ENCODE measurements at places on chromosomes 11 and 22. TPM values are rescaled to one million over a fixed set of nuclear protein-coding genes. Genes with fewer than 3 reads are reported as not detected.

Gene SYT13
- polyA plus RNA-seq: 0.05 TPM

Gene SERPIND1
- polyA plus RNA-seq: 0.03 TPM

Gene KDM4D
- 0.91 TPM for polyA plus RNA-seq

Gene HTR3A
- polyA plus RNA-seq: not detected

Gene NXPE2
- 0.16 TPM for polyA plus RNA-seq

Gene WT1
- not detected for polyA plus RNA-seq

Gene ELMOD1
- polyA plus RNA-seq: 1.4 TPM

Gene TUG1
- 21.4 TPM for polyA plus RNA-seq

Gene IGLL5
- polyA plus RNA-seq: 0.06 TPM

Gene SLC17A6
- polyA plus RNA-seq: not detected

Gene MUC5B
- not detected for polyA plus RNA-seq

- no peak for DNase-seq
Observed at GRCh38 chr11:46485856-46486443, 94.4 kb upstream of the CHRM4 start.

GRCh38 chr11:69475866-69476471 is 5.5 kb upstream of the LINC01488 start:
- DNase-seq: peak; percentile 32

- DNase-seq: no peak
Observed at GRCh38 chr11:134670961-134671370, 258.9 kb upstream of the B3GAT1 start.

GRCh38 chr11:76208438-76209374 is 2.4 kb upstream of the WNT11 start:
- peak; percentile 88 for DNase-seq

DNA sequence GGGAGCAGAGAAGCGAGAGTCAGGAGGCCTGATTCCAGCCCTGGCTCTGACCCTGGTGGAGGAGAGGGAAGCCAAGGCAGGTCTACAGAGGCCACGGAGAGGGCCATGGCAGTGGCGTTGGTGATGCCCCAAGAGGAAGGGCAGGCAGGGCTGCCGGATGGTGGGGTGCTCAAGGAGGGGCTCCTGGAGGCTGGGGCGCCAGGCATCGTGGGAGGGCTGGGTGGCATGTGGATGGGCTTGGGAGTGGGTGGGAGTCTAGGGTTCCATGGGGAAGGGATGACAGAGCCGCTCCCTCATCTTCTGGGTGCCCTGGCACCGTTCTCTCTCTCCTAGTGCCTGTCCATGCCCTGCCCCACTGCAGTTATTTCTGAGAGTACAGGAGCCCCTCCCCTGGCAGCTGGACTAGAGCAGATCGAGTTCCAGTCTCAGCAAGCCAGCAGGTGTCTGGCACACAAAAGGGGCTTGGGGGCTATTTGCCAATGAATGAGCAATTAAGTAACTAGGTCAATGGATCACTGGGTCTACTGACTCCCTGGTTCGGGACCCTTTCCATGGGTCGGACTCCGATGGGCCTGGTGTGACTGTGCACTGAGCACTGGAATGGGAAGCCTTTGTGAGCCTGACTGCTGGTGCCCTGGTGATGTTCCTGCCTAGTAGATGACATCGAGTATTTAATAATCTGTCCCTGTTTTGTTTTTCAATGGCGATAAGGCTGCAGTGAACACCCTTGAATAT is 570.0 kb downstream of the TBC1D22A start:
- DNase-seq: no peak

DNA sequence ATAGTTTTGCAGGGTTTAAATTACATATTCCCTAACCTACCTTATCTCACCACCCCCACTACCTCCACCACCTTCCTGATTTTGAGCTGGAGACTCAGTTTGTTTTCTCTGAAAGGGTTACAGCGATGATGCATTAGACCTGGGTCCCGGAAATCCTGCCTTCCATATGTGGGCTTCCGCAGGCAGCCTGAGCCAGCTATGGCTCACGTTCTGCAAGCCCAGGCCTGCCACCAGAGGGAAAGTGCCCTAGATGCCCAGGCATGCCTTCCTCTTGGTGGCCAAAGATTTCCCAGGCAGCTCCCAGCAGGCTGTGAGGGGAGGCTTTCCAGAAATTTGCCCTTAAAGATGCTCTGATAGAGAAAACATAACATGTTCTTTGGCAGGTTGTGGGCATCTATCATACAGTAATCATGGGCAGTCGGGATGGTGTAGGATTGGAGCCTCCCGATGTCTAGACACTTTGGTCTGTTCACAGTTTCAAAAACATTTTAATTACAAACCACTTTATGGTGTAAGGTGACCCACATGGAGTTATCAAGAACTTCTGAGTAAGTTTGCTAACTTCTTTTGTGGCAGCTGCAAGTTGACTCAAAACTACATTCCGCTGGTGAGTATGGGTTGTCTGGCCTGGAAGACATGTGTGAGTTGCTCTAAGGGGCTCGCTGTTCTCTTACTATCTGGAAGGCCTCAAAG is 79.3 kb downstream of the MICAL2 start:
- DNase-seq: no peak

GRCh38 chr11:62010935-62011528 is 43.6 kb upstream of the FTH1 start:
- DNase-seq: no peak

DNA sequence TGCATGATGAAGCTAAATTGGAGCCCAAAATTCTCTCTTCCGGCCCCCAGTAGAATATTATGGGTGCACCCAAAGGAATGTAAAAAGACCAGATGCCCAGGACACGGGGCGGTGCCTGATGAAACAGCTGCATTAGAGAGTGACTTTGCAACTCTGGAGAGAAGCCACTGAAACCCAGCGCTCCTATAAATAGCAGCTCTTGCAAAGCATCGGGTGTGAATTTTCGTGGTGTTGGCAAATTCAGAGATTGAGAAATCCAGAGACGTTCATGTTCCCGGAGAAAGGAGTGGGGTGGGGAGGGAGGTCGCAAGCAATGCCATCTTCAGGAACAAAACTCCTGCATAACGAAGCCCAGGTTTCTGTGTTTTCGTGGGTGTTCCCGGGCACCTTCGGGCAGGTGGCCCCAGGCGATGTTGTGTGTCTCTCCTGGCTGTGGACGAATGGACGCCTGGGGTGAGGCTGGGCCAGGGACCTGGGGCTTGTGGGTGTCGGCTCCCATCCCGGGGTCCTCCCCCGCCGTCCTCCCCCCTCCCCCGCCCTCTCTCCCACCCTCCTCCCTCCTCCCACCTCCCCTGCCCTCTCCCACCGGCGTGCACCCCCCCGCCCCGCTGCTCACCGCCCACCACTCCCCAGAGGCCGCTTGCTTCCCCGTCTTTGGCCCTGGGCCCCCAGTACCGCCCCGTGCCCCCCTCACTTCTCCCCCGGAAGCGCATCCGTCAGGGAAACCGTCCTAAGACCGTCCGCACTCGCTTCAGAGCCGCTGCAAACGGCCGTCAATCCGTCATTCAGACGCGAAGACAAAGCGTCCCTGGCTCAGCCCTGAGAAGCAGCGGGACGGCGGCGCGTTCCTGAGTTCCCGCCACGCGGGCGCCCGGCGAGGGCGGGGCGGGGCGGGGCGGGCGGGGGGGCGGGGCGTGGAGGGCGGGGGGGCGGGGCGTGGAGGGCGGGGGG is 26.7 kb upstream of the TOLLIP start:
- DNase-seq: peak; percentile 92

GRCh38 chr11:121890946-121891515 is 225.0 kb downstream of the BLID start:
- DNase-seq: no peak

GRCh38 chr11:19244084-19244483 is 3.3 kb upstream of the E2F8 start:
- no peak for DNase-seq

GRCh38 chr11:91305402-91305801 is 919.2 kb upstream of the FAT3 start:
- DNase-seq: no peak

DNA sequence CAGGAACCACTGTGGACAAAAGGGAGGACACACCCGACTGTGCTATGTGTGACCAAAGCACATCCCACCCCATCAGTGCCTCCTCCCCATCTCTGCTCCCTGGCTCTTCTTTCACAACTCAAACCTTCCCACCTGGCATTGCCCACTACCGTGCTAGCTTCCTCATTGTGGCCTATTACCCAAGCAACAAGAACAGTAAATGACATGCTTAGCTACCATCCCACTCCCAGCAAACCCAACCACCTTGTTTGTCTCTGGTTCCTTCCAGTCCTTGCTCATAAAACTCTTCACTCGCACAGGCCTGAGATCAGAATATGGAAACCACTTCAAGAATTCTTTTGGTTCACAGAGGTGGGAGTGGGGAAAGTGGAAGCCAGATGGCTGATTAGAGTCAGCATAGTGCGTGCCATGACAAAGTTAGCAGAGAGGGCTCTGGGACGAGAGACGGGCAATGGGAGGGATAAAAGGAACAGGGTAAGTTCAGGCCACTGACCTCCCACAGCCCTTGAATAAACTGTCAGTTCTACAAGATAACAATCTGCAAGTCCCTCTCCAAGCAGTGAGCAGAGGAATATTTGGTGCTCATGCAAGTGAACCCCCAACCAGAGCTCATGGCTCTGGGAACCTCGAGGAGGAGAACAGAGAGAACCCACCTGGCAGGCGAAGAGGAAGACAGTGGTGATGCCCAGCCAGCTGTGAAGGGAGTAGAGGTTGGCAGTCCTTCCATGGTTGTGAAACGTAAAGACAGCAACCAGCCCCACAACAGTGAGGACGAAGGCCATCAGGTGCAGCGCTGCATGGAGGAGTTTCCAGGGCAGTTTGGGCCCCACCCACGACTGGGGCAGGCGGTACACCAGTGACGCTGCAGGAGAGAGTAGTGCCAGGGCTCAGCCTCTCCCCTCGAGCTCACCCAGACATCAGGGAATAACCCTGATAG is 8.3 kb downstream of the CYB561A3 start:
- no peak for DNase-seq

DNA sequence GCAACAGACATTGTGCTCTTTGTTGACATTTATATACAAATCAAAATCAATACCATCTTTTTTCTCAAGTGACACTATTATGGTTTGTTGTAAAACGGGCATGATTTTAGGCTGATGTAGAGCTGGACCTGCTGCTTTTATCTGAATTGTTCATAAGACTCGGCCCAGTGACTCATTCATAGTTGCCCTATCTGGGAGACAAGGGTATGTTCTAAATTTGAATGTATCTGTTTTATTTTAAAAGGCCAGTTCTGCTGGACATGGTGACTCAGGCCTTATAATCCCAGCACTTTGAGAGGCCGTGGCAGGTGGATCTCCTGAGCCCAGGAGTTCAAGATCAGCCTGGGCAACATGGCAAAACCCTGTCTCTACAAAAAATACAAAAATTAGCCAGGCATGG is 39.3 kb downstream of the CEP295 start:
- DNase-seq: no peak

GRCh38 chr11:103633819-103634590 is 402.4 kb upstream of the DDI1 start:
- no peak for DNase-seq

DNA sequence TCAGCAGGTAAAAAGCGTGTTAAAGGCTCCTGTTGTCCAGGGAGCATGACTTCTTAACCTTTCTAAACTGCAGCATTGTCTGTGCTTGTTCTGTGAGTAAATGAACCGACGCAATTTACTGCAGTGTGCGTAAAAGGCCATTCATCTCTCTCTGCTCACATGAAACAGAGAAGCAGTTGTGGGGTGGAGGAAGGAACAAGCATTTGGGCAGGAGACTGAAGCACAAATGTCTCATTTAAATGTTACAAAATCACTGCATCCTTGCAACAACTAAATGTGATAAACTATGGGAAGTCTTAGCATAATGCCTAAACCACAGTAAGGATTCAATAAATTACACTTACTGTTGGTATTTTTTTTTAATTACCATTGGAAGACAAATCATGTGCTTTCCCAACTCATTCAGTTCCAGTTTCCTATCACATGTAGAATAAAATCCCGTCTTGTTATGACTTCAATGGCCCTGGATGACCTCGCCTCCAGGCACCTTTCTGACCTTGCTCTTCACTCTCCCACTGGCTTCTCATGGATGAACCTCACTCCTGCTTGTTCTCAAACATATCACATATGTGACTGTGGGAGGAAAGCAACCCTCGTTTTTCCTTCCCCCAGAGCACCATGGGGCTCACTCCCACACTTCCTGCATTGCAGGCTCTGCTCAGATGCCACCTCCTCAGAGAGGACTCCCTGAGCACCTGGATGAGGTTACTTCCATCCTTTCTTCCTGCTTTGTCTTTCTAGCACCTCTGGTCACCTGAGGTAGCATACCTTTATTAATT is 21.6 kb upstream of the RFPL2 start:
- no peak for DNase-seq

- DNase-seq: no peak
Observed at GRCh38 chr11:6834021-6834420, 11.5 kb upstream of the OR10A5 start.

- no peak for DNase-seq
Observed at GRCh38 chr22:17250380-17251082, 31.3 kb upstream of the ADA2 start.

- no peak for DNase-seq
Observed at GRCh38 chr11:111010391-111011274, 234.9 kb upstream of the POU2AF2 start.

DNA sequence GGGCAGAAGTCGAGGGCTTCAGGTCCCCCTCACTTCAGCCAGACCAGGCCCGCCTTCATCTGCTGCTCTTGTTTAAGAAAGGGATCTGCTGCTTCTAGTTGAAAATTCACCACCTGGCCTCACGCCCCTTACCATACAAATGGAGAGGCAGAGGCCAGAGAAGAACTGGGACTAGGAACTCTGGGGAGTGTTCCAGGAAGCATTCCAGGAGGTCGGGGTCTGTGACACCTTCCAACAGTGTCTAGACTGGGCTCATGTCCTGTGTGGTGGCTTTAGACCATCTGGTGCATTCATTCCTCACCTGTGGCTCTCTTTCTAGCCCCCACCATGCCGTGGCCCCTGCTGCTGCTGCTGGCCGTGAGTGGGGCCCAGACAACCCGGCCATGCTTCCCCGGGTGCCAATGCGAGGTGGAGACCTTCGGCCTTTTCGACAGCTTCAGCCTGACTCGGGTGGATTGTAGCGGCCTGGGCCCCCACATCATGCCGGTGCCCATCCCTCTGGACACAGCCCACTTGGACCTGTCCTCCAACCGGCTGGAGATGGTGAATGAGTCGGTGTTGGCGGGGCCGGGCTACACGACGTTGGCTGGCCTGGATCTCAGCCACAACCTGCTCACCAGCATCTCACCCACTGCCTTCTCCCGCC is 12.3 kb downstream of the TSKU start:
- no peak for DNase-seq

- DNase-seq: no peak
Observed at GRCh38 chr11:106231591-106231990, 154.1 kb downstream of the AASDHPPT start.

DNA sequence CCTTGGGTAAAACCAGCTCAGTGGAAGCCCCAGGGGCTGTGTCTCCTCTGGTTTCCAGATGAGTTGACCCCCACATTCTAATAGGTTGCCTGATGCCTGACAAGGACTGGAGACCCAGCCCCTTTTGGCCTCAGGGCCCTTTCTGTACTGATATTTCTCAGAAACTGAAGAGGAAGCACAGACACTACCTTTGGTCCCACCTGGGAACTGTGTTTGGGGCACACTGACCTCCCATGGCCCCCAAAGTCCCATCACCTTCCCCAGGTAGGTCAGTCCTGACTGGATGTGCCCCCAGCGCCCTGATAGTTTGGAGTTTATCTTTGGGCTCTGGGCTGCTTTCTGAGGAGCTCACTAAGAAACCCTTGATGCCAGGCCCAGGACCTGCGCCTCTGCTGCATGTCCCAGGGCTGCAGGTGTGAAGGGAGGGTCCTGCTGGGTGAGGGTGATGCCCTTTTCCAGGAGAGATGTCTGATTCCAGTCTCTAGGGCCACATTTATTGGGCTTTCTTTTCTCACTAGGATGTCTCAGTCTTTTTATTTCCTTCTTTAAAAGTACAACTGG is 106.7 kb downstream of the GGTLC2 start:
- no peak for DNase-seq

- DNase-seq: no peak
Observed at GRCh38 chr11:63535734-63536133, 874 bp upstream of the PLAAT4 start.

- DNase-seq: no peak
Observed at GRCh38 chr11:10846660-10847059, 11.2 kb downstream of the ZBED5 start.

Data from psoas muscle (tissue), 8 donors.